ENCODE measurements at places on chromosomes 5 and 9. TPM values are rescaled to one million over a fixed set of nuclear protein-coding genes. Genes with fewer than 3 reads are reported as not detected.
A peak's percentile ranks its signal among the peaks of the same experiment; 100 is the strongest.

DNA sequence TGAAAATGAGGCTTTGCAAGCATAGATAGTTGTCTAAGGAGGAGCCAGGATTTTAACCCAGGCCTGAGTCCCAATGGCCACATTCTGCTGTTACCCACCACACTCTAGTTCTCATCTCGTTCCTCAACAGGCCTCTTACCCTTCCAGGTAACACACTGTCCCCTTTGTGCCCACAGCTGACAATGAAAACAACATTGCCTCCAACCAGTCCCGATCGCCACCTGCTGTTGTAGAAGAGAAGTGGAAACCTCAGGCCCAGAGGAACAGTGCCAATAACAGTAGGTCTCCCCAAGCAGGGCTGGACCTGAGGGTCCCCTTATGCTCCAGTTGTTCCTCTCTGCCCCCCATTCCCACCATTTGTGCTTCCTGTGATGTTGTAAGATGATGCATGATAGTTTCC, 30.4 kb downstream of the AMBP start:
- no peak for DNase-seq

GRCh38 chr9:68493958-68494577, 46.6 kb downstream of the TMEM252 start:
- no peak for DNase-seq

Gene PTPRD
- total RNA-seq, result 145 TPM

GRCh38 chr5:104095527-104095926, 532.9 kb upstream of the NUDT12 start:
- no peak for DNase-seq

GRCh38 chr9:119611565-119611964, 242.3 kb upstream of the BRINP1 start:
- DNase-seq, result peak; percentile 3

Gene OR1B1
- total RNA-seq, result 0.26 TPM

Gene FBLL1
- total RNA-seq, result 0.31 TPM

Gene ATG12
- 75.4 TPM for total RNA-seq

- DNase-seq, result no peak
Measured at GRCh38 chr5:129904667-129905472, 605 bp downstream of the CHSY3 start.

GRCh38 chr9:125431741-125432271, 170.2 kb downstream of the GAPVD1 start:
- peak; percentile 33 for DNase-seq

DNA sequence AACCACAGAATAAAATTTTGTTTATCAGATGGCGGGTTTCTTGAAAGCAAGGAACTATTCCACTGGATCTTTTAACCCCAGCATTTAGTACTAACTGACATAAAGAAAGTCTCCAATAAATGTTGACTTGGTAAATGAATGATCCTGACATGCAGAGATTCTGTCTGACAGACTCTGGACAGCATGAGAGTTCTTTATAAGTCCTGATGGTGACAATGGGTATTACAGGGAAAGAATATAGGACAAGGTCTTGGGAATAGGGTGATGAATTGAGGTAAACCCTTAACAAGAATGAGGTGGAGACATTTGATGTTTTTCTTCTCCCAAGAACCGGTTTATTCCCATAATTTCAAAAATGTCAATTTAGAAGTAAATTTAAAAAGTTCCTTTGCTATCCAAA, 453.9 kb downstream of the TUSC1 start:
- DNase-seq, result no peak

DNA sequence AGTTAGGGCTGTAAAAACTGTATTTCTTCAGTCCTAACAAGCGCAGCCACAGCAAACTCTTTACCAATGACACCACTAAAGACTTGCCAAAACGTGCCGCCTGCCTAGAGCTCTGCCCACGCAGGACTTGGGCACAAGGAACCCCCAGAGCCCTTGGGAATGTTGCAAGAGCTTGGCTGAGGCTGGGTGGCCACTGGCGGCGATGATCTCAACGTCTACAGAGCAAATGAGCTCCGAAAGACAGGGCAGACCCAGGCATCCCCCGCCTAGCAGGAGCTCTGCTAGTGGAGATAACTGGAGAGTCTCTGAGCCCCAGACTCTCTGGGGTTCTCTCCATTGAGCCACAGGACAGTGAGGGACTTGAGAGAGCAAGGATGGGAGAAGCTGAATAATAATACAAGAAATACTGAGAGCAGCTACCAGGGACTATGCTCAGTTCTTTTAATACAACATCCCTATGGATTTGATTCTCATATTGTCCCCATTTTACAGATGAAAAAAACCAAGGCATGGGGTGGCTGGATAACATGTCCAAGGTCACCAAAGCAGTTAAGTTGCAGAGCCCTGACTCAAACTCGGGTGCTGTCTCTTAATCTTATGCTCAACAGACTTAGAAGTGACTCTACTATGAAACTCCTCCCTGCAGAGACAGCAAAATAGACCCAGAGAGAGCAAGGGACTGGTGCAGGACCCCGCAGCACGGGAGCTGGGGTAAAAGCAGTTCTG, 32.5 kb downstream of the SHB start:
- DNase-seq, result no peak

Gene PCDHB10
- 6.3 TPM for total RNA-seq

DNA sequence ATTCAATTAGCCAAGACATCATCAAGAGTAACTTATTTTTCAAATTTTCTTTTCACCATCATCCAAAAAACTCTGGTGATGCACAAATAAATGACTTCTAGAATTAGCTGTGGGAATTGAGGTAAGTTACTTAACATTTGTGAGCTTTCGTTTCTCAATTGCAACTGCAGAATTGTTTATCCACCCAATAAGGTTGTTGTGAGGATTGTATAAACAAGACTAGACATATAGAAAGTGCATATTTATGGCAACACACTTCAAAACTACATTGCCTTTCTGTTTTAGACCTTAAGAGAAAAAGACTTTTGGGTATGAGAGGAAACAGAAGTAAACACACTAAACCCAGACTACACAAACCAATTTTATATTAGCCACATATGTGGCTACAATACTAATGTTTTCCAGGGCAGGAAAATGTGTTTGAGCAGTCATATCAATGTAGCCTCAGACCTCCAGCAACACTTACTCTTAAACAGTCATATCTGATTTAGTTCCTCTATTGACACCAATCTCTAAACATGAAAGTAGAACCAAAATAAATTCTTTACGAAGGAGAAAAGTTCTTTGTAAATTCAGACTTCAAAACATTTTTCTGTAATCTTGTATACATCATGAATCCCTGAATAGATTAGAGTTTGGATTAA, 488.0 kb upstream of the CYLC2 start:
- DNase-seq, result no peak

Gene NR2F1
- total RNA-seq, result 57.3 TPM

Gene AK8
- total RNA-seq, result 10.6 TPM

Gene HAVCR2
- 32.6 TPM for total RNA-seq

Gene MRPS2
- 18.2 TPM for total RNA-seq

- no peak for DNase-seq
Measured at GRCh38 chr5:110900829-110901228, 162.0 kb downstream of the SLC25A46 start.

DNA sequence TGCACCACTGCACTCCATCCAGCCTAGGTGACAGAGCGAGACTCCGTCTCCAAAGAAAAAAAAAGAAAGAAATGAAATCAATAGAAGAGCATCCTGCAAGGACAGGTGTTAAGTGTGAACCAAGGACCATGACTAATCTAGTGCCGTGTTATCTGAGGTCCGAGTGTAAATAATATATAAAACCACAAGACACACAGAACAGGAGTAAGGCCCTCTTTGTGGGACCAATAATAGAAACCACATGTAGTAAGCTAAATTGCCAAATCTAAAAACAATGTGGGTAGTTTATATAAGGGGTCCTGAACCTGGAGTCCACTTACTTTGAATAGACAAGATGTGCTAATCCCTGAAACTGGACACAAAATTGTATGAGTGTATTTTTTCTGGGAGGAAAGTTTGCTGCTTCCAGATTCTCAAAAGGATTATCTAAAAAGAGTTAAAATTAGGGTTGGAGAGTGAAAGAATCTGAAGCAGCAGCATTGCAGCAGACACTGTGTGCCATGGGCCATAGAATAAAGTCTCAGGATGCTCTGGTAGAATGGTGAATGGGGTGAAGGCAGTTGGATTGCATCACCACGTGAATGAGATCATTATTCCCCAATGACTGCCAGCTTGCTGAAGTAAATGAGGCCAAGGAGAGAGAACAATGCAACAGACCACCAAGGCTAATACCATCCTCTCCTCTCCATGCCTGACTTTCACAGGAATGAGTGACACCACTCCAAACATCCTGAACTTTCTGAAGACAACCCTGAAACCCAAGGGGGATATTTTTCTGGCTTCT, 222.7 kb downstream of the DCP2 start:
- peak; percentile 49 for DNase-seq

DNA sequence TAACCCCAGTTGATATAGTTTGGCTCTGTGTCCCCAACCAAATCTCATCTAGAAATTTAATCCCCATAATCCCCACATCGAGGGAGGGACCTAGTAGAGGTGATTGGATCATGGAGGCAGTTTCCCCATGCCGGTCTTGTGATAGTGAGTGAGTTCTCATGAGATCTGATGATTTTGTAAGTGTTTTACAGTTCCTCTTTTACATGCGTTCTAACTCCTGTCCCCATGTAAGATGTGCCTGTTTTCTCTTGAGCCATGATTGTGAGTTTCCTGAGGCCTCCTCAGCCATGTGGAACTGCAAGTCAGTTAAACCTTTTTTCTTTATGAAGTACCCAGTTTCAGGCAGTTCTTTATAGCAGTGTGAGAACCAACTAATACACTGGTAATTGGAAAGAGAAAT, 73.6 kb downstream of the CDH12 start:
- DNase-seq, result no peak

DNA sequence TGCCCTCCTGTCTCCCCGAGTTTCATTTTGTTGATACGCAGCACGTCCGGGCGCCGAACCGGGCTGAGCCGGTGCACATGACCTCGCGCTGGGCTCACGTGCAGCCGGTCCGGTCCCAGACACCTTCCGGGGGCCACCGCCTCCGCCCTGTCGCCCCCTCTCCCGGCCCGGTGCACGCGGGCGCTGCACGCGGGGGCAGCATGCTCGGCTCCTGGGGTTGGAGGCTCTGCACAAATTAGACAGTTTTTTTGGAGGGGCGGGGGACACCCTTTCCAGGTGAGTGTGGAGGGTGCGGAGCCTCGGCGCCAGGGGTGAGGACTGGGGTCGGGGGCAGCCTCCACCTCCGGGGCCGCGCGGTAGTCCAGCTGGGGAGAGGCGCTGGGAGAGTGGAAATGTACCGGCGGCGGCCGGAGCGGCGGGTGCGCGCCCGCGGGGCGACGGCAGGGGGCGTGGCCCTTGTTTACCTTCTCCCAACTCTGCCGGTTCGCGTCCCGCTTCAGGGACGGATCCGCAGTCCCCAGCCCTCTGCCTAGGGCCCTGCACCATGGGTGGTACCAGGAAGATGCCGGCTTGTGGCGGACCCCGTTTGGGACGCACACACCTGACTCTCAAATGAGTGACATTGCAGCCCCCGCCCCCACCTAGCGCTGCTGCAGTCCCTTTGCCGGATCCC, 1.1 kb downstream of the JADE2 start:
- peak; percentile 68 for DNase-seq

Gene TNC
- 45.2 TPM for total RNA-seq

GRCh38 chr9:86577420-86578333, 223.5 kb upstream of the TUT7 start:
- DNase-seq, result peak; percentile 63

Gene FAF2
- 33.4 TPM for total RNA-seq

GRCh38 chr5:167147879-167148278, 1143.6 kb upstream of the WWC1 start:
- DNase-seq, result no peak

Measured in lung (tissue), 17 donors.